ENCODE measurements at places on chromosomes 12 and 14.
A peak's percentile ranks its signal among the peaks of the same experiment; 100 is the strongest.

DNA sequence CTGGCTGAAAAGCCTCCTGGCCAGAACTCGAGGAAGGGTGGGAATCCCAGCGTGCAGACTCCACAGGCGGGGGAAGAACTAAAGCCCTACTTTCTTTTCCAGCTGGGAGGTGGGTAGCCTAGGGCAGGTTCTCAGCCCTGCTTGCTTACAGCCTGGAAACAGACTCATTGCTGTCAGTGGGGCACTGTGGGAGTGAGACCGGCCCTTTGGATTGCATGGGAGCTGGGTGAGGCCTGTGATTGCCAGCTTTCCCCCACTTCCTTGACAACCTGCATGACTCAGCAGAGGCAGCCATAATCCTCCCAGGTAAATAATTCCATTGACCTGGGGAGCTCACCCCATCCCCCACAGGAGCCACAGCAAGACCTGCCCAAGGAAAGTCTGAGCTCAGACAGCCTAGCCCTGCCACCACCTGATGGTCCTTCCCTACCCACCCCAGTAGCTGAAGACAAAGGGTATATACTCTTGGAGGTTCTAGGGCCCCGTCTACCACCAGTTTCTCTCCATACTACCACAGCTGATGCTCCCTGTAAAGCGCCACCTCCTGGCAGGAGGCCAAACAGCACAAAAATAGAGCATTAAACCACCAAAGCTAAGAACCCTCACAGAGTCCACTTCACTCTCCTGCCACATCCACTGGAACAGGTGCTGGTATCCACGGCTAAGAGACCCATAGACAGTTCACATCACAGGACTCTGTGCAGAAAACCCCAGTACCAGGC lies 294.1 kb downstream of the SEC23A start:
- ATAC-seq, result no peak

- peak; percentile 53 for ATAC-seq
These were observed 14.5 kb upstream of the CCT2 start for GRCh38 chr12:69570545-69571399.

GRCh38 chr14:24761141-24761540 lies 127.2 kb upstream of the GZMB start:
- ATAC-seq, result no peak

DNA sequence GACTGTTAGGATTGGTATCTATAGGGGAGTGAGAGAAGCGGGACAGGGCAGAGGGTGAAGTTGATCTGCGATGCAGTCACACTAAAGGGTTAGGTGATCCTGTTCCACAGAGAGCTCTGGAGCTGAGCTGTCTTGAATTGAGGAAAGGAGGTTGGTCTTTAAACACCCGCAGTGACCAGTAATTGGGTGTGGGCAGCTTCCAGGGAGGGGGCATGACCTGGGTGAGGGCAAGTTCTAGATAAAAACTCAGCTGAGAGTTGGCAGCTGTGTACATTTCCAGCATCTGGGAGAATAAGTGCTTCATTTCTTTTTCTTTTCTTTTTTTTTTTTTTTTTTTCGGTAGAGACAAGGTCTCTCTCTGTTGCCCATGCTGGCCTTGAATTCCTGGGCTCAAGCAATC lies 35.1 kb downstream of the RDH12 start:
- no peak for ATAC-seq

GRCh38 chr12:22459838-22460490 lies 84.4 kb downstream of the C2CD5 start:
- peak; percentile 60 for ATAC-seq

DNA sequence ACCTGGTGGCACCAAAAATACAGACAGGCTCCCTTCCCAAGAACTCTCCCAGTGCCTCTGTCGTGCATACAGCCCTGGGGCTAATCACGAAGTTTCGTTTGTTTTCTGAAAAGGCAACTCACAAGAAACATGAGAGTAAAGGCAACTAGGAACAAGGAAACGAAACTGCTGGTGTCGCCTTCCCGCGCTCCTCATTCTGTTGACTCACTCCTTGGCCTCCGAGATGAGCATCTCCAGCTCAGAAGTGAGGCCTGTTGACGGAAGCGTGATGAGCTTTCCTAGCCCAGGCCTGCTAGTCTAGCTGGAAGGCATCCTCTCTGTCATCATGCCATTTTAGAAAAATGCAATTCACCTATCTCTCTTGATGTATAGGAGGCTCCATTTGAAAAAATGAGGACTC lies 50.5 kb downstream of the TTC9 start:
- ATAC-seq, result no peak

- peak; percentile 48 for ATAC-seq
These were observed 55.1 kb downstream of the CMAS start for GRCh38 chr12:22100958-22101748.

GRCh38 chr12:116924558-116925453 lies 14.1 kb downstream of the FBXW8 start:
- peak; percentile 84 for ATAC-seq

DNA sequence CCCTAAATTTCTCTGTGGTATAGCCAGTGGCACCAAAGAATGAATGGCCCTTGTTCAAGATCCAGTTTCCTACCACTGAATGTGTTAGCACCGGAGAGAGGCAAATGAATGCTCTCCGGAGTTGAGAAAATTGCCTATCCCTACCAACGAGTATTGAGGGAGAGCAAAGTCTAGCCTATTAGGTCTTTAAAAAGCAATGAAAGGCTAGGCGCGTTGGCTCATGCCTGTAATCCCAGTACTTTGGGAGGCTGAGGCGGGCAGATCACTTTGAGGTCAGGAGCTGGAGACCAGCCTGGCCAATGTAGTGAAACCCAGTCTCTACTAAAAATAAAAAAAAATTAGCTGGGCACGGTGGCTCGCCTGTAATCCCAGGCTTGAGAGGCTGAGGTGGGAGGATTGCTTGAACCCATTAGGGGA lies 898 bp upstream of the RAB15 start:
- ATAC-seq, result no peak

GRCh38 chr12:51460519-51460918 lies 35.9 kb downstream of the SLC4A8 start:
- no peak for ATAC-seq

- no peak for ATAC-seq
These were observed 59.0 kb downstream of the NTN4 start for GRCh38 chr12:95731519-95731958.

- ATAC-seq, result no peak
These were observed 153.9 kb downstream of the PRKCH start for GRCh38 chr14:61475316-61475715.

DNA sequence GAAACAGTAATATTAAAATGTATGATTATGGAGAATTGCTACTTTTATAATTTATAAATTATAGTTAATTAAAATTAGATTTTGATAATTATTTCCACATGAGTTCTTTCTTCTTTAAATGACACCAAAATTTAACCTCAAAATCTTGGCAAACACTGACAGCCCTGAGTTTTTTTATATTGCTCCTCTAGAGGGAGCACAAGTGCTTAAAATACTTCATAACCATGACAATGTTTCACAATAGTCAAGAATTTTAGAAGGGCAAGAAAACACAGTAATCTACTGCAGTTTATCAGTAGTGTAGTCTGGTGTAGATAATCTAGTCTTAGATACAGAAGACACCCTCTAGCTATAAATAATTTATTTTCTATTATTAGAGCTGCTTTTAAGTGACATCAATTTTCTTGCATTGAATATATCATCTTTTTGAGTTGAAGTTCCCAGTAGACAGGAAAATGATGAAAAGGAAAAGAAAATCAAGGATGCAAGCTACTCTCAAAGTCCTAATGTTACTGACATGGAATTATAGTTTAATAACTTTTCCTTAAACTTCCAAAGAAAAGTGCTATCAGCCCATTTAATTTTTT lies 14.3 kb upstream of the PTGER2 start:
- peak; percentile 51 for ATAC-seq

- ATAC-seq, result no peak
These were observed 14.3 kb downstream of the PPP1R12A start for GRCh38 chr12:79920421-79921238.

GRCh38 chr14:32364941-32365340 lies 35.8 kb downstream of the AKAP6 start:
- ATAC-seq, result no peak

DNA sequence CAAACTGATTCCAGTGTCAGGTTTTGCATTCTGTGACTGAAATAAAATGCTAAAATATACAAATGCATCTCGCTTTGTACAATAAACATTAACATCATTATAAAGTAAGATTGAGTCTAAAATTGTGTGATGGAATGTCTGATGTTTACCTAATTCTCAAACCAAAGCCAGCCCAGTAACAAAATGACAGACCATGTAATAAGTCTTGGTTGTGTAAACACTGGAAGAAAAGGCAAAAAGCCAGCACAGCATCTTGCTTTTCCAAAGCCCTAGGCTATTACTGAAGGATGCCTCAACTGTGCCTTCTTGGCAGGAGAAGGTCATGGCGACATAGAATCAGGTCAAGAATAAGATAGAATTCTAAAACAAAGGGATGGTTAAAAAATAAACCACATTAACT lies 169.6 kb downstream of the EGLN3 start:
- no peak for ATAC-seq

DNA sequence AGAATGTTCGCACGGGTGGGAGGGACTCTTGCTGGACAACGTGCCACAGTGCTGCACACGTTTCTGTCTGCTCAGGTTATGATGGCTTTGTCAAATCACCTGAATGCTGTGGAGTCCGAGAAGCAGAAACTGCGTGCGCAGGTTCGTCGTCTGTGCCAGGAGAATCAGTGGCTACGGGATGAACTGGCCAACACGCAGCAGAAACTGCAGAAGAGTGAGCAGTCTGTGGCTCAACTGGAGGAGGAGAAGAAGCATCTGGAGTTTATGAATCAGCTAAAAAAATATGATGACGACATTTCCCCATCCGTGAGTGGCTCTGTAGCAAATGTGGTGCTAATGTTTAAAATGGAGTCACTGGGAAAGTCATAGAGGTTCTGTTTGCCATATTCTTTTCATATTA lies 28.5 kb downstream of the KLC1 start:
- no peak for ATAC-seq

DNA sequence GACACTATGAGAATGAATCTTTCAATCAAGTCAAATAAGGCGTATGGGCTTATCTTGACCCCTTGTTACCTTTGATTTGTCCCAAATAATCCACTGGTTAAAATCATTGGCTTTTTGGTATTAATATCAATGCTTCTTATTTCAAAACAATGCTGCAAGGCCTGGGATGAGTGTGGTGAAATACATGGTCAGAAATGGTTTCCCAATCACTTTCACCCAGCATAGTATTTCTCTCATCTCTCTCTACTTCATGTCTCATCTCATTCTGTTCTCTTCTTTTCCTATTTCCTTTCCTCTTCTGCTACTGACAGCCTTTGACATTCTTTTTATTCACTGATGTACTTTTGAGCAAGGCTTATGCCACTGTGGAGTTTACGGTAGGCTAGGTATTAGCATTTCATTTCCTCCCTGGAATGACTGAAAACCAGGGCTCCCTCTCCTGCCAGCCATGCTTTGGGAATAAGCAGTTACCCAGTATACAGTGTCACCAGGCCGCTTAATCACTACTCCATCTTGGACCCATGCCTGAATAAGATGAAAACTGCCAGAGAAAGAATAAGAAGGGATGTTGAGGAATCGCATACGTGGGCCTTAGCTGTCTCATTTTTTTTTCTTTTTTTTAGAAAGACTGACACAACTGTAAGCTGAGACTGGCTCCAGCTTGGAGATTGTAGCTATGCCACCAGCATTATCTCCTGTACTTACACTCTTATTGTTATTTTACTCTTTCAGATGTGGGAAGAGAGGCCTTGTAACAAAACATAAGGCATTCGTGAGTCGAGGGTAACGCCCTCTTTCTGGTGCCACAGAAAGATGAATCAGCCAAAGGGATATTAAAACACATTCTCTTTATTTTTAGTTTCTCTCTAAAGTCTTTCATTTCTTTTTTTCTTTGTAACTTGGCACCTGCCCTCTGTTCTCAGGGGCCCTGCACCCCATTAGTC lies 53.5 kb downstream of the IGF1 start:
- ATAC-seq, result no peak

DNA sequence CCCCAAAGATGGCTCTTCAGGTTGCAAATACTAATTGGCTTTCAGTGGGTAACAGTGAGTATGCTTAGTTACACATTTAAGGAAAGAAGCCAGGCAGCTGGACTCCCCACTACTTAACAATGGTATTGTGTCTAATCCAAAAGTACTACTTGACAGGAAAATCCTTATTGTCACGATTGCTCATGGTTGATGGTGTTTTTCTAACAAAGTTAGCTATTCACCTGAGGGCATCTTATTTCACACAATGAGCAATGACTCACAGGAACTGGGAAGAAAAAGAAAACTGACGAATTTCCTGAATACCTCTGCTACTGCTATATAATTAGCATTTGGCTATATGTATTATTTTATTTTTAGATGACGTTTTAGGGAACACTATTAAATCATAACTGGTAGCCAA lies 33.4 kb upstream of the ALG10 start:
- no peak for ATAC-seq

DNA sequence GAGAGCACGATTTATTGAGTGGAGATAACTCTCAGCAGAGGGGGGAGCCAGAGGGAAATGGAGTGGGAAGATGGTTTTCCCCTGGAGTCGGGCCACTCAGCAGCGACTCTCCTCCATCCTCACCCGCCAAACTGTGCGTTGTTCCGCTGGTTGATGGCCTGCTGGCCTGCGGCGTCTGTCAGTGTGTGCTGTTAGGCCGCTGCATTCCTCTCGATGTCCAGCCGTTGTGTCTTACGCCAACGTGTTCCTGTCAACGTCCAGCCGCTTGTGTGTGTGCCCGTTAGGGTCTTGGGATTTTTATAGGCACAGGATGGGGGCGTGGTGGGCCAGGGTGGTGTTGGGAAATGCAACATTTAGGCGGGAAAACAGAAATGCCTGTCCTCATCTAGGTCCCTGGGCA lies 69.2 kb downstream of the PTPRQ start:
- no peak for ATAC-seq

- ATAC-seq, result no peak
These were observed 1.7 kb downstream of the ZDHHC17 start for GRCh38 chr12:76765598-76765997.

GRCh38 chr14:78790271-78790670 lies 620.1 kb downstream of the NRXN3 start:
- ATAC-seq, result no peak

GRCh38 chr14:100786131-100786530 lies 39.8 kb upstream of the MEG3 start:
- no peak for ATAC-seq

DNA sequence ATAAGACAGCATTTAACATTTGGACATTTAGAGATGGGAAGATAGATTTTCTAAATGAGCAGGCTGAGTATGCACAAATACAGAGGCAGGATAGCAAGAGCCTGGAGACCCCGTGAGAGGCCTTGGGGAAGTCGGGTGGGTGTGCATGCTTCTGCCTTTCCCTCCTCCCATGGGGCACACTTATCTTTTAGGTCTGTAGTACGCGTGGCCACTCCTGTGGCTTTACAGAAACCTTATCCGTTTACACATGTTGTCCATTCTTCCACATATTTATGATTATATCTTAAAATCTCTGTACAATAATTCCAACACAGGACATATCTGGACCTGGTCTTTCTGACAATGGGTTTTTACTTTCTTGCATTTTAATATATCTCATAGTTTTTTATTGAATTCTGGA lies 33.6 kb downstream of the GYS2 start:
- ATAC-seq, result no peak

DNA sequence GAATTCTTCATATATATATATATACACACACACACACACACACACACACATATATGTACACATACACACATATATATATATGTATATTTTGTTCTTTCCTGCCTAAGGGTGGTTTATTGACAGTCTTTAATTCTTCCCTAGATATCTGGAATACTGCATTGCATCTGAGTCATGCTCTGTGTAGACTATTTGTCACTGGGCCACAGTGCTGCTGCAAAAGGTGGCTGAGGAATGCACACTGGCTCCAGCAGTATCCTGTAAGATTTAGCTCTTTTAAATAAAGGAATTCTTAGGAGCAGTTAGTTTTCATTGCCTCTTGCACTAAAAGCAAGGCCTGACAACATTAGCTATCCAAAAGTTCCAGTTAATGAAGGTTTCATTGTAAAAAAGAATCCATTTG lies 200.9 kb downstream of the APAF1 start:
- no peak for ATAC-seq
